HEK293T (cell line): ENCODE measurements at places on chromosomes 5 and 9.

GRCh38 chr5:167940911-167941310 is 350.5 kb upstream of the WWC1 start:
- no peak for DNase-seq

- no peak for DNase-seq
Measured at GRCh38 chr5:74612045-74612444, 28.5 kb downstream of the ENC1 start.

DNA sequence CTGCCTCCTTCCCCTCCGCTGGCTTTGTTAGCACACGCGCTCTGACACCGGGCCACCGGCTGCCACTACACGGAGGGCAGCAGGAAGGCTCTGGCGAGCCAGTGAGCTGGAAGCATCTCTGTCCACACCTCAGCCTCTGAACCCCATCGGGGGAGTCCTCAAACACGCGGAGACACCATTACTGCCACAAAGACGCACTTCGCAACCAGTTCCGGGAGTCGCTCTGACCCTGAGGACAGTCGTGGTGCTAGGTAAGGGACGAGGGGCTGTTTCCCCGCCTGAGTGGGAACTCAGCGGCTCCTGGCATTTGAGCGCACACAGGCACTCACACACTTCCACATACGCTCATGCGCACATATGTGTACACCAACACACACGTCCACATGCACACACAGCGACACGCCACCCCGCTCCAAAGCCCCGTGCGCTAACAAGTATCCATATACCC is 160.0 kb downstream of the C9orf152 start:
- peak; percentile 25 for DNase-seq

GRCh38 chr5:125551797-125552196 is 805.4 kb upstream of the ZNF608 start:
- DNase-seq, result no peak

GRCh38 chr5:98827161-98827560 is 53.7 kb downstream of the RGMB start:
- DNase-seq, result peak; percentile 39

DNA sequence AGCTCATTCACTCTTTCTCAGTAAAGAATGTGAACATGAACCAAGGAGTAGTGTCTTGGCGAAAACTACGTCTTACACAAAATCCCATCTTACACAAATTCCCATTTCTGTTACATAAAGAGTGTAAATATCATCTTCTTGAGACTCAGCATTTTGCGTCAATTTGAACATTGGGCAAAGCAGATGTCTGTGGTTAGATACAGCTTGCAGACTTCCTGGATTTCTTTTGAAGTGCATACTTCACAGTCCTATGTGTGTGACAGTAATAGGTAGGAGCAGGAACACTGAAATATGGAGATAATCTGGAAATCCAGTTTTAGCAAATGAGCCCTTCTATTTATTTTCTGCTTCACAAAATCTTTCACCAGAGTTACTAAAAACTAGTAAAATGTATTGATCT is 58.8 kb downstream of the C6 start:
- DNase-seq, result no peak

GRCh38 chr5:97096846-97097245 is 45.6 kb downstream of the LIX1 start:
- no peak for DNase-seq

DNA sequence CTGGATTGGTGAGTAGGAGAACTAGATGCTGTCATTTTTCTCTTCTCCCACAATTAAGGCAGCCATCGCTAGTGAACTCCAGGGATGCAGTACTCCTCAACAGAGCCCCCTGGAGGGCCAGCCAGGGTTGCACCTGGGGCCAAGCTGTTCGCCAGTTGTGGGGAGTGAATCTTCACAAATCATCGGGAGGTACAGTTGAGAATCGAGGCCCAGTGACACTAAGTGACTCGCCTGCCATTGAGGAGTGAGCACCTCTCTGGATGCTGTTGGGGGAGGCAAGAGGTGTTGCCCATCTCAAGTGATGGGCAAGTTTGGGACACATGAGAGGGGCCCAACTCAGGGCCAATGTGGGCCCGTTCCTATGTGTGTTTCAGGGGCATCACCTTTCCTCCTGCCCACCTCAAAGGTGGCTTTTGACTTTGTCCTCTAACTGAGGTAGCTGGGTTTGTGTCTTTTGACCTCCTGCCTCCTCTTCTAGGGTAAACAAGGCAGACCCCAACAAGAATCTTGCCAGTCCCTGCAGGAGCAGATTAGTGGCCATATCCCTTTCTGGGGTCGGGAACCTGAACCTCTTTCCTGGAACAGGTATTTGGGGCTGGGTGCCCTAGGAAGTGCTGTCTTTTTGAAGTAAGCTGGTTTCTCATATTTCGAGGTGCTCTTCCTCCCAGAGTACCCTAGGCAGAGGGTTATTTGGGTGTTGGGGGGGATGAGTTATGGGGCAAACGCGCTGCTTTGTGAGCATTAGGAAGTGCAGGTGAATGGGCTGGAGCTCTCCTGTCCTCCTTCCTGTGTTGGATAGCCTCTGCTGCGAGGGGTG is 181.2 kb downstream of the MACROH2A1 start:
- peak; percentile 47 for DNase-seq

DNA sequence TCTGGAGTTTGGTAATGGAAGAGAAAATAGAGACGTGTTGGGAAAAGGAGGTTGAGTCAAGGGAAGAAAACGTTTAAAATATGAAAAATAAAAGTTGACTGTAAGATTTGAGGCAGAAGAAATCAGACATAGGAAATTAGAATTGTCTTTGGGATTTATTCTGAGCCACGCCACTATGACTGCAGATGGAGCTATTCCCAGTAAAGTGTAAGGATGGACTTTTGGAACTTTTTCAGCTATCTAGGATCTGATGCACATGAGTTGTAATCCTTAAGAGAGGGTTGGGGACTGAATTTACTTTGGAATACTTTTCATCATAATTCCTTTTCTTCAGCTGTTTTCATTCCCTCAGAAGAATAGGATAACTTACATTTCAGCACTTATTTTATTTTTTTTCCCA is 336.7 kb downstream of the FAM170A start:
- DNase-seq, result no peak

DNA sequence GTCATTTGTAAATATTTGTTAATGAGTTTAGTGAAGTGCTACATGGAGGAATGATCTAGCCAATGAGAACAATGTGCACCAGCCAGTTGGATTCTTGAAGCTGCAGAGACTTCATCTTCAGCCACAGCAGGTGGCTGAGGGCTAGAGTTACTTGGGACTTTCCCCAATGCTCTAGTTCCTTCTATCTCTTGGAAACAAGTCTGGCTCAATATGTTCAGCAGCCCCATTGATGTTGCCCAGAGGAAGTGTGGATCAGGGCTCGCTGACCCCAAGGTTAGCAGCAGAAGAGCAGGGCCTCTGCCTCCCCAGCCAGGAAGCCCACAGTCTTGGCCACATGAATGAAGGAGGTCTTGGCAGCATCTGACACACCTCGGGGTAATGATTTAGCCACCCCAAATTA is 117.5 kb downstream of the SLC1A3 start:
- no peak for DNase-seq

DNA sequence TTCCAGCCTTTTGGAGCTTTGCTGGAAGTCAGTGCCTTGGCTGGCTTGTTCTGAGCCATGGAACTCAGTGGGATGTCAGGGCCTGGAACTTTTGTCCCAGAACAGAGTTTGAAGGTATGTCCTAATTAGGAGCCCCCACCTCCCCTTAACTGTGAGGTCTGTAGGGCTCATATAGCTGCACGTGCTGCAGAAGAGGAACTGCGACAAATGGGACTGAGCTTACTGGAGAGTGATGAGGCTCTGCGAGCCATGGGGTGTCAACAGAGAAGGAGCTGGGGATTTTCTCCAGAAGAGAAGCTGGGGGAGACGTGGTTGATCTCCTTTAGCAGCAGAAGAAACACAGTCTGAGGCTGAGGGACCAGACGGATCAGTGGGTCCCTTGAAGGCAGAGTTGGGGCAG is 10.9 kb downstream of the TMEM8B start:
- no peak for DNase-seq

DNA sequence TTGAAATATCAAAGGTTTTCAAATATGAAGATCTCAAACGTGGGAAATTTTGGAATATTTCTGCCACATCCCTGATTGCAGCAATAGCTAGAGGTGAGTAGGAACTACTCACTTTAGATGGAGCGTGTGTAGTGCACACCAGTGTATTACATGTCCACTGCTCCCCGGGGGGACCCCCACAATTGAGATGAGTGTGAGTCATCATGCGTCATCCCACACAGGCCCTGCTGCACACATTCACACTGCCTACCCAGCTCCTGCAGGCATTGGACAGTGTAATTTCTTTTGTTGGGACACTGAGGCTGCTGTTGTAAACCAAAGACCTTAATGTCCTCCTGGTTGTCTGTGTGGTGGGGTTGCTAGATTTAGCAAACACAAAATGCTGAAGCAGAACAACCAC is 280.0 kb downstream of the GAS1 start:
- DNase-seq, result no peak

- no peak for DNase-seq
Measured at GRCh38 chr5:91142386-91142785, 240.7 kb downstream of the ARRDC3 start.

DNA sequence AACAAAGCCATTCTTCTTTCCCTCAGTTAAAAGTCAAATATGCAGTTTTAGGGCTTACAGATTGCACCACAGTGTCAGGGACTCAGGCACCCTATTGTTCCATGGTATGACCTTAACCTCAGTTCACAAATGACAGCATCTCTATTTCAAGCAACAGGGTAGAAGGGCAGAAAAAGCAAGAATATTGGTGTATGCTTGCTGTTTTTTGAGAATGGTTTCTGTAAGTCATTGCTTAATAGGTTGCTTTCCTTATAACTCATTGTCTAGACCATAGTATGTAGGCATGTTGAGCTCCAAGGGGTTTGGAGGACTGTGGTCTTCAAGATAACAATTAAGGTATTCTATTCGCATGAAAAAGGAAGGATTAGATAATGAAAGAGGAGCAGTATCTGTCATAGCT is 183.5 kb upstream of the EDIL3 start:
- no peak for DNase-seq

DNA sequence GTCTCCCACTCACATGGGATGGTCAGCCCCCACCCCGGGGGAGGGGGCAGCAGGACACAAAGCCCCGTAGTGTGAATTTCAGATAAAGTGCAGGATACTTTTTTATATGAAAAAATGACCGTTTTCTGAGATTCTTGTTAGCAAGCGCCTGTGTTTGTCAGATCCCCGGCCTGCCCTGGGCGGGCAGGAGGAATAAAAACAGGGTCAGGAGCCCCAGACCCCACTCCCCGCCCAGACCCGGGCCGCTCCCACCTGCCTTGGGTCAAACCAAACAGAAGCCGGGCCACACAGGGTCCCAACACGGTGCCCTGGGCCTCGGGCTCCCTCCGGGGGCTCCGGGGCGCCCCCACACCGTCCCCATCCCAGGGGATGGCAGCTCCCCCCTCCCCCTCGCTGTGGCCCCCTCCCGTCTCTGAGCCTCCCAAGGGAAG is 13.5 kb upstream of the NRARP start:
- no peak for DNase-seq

DNA sequence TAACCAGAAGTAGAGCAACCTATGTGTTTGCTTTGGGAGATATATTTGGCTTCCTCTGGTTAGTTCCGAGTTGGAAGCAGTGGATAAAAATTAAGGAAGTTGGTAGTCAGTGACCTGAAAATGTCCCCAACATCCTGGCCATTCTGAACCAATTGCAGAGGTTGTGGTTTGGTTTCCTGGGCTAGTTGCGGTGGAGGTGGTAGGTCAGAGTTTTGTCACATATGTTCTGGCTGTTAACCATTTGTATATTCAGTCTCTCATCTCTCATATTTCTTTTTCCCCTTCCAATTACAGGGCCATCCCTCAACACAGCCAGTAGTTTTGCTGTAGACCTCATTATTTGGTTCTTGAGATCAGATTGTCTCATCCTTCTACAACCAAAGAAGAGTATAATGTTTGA is 1026.9 kb downstream of the PTPRD start:
- no peak for DNase-seq

DNA sequence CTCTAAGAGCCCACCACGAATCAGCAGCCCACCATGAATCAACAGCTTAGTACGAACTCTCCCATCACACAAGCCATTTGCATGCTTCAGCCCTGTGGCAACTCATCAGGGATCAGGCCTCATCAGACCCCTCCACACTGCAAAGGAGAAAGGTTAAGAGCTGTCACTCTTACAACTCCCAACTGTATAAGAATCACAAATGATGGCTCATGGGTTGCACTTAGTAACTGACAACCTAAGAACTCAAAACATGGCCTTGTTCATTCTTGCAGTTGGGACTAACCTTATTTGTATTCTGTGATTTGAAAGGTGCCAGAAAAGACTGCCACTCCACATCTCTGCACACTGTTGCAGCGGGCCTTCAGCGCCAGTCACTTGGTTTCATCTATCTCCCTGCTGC is 149.1 kb upstream of the ZNF366 start:
- DNase-seq, result no peak

- DNase-seq, result no peak
Measured at GRCh38 chr9:127730262-127730661, 4.8 kb downstream of the TOR2A start.

DNA sequence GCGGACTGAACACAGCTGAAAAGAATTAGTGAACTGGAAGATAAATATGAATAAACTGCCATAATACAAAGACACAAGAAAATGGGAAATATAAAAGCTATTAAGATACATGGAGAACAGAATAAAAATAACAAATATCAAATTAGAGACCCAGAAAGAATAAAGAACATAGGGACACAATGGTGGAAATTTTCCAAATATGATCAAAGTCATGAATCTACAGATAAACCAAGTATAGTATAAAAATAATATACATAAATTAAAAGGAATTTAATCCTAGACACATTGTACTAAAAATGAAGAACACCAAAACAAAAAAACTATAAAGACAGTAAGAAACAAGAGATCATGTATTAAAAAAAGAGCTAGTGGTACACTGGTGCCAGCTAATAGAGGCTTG is 194.9 kb downstream of the MLLT3 start:
- no peak for DNase-seq

DNA sequence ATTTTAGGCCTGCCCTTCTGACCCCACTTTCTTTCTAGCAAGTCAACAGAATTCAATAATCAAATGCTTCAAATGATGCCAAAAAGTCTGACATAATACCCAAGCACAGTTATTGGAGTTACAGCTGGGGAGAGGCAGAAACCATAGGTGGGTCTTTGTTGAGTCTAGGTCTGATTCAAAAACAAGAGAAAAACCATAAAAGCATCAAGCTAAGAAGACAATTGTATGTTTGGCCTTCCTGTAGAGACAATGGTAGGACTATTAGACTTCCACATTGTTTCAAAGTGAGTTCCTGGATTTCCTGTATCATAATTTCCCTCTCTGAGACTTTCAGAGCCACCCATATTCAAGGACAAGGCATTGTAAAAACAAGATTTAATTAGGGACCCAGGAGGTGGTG is 16.8 kb upstream of the CCDC192 start:
- DNase-seq, result no peak
